ENCODE measurements at places on chromosomes 1 and 21.

DNA sequence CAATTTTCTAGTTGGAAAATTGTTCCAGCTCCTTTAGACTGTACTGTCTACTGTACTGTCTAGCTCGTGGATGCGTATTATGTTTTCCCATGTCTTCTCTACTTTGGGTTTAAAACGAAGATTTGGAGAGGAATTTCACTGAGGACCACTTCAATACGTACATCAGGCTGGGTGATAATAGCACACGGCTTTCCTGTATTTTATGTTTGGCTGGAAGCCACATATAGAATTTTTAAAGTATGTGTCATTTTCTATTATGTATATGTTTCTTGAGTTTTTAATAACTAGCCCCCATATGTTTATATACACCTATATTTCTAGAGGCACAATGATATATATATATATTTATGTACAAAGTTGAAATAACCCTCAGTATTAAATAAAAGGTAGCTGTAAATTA is 226.4 kb downstream of the GREM2 start:
- DNase-seq, result no peak

DNA sequence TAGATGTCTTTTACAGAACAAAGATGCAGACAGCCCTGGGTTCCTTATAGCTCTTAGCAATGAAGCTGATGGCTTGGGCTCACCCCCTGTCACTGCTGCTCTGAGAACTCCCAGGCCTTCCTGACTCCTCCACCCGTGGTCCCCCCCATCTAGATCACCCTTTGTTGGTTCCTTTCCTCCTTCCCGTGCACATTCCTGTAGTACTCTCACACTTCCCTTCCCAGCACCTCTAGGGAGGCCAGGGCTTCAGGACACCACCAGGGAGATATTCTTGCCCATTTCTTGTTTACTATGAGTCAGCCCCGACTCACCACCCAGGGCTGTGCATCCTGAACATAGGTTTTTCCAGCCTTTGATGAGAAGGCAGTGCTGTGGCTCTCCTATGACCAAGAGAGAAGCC is 14.4 kb upstream of the NOS1AP start:
- DNase-seq, result no peak

DNA sequence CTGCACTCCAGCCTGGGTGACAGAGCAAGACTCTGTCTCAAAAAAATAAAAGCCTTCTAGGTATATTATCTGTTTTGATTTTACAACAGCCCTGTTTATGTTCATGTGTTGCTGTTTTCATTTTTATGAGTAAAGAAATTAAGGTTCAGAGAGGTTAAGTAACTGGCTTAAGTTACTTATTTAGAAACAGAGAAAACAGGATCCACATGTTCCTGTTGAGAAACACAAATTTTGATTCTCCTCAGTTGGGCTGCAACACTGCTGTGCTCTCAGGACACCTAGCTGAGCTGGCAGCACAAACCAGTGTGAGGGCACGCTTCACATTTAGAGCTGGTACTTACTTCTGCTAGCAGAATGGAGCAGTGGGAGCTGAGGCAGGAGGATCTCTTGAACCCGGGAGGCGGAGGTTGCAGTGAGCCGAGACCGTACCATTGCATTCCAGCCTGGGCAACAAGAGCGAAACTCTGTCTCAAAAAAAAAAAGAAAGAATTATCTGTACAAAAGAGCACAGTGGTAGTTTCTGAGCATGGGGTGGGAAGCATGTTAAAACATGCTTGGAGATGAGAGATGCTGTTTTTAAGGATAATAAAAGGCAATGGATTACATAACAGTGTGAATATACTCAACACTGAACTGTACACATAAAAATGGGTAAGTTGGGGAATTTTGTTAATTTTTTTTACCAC is 2.4 kb downstream of the SPRTN start:
- DNase-seq, result no peak

- no peak for DNase-seq
These were observed 60.4 kb downstream of the DESI2 start for GRCh38 chr1:244713332-244713731.

GRCh38 chr1:52259886-52260285 is 106.1 kb downstream of the CC2D1B start:
- DNase-seq, result no peak

DNA sequence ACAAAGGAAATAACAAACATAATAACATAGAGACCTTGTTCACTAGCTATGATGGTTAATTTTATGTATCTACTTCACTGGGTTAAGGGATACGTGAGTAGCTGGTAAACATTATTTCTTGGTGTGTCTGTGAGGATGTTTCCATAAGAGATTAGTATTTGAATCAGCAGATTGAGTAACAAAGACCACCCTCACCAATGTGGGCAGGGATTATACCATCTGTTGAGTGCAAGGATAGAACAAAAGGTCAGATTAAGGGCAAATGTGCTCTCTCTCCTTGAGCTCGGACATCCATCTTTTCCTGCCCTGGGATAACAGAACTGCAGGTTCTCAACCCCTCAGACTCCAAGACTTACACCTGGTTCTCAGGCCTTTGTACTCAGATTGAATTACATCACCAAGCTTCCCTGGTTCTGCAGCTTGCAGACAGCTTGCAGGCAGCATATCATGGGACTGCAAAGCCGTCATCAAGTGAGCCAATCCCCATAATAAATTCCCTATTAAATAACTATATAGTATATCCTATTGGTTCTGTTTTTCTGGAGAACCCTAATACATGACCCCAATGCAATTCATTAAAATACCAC is 9.2 kb downstream of the SPATA6 start:
- DNase-seq, result no peak
